Fibroblast of villous mesenchyme (primary cell): ENCODE measurements at places on chromosomes 4 and X. TPM values are rescaled to one million over a fixed set of nuclear protein-coding genes. Genes with fewer than 3 reads are reported as not detected.
A peak's percentile ranks its signal among the peaks of the same experiment; 100 is the strongest.

GRCh38 chr4:110418641-110419040, 57.3 kb upstream of the ENPEP start:
- no peak for DNase-seq

DNA sequence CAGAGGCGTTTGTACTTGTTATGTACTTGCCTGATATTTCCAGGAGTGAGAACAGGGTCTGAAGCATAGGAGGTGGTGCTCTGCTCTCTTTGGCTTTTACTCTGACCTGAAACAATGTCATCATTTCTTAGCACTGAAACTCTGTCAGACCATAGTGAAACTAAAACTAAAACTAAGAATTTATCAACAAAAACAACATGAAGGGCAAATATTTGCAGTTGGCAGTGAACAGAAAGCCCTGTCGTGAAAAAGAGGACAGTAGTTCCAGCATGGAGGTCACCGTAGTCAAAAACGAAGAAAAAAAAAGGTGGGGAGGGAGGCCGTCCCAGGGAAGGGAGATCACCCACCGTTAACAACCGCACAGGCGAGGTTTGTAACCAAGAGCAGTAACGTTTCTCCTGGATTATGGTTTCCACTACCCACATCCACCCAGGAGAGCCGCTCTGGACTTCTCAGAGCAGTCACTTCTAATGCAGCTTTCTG, 97.5 kb downstream of the ANK2 start:
- peak; percentile 31 for DNase-seq

DNA sequence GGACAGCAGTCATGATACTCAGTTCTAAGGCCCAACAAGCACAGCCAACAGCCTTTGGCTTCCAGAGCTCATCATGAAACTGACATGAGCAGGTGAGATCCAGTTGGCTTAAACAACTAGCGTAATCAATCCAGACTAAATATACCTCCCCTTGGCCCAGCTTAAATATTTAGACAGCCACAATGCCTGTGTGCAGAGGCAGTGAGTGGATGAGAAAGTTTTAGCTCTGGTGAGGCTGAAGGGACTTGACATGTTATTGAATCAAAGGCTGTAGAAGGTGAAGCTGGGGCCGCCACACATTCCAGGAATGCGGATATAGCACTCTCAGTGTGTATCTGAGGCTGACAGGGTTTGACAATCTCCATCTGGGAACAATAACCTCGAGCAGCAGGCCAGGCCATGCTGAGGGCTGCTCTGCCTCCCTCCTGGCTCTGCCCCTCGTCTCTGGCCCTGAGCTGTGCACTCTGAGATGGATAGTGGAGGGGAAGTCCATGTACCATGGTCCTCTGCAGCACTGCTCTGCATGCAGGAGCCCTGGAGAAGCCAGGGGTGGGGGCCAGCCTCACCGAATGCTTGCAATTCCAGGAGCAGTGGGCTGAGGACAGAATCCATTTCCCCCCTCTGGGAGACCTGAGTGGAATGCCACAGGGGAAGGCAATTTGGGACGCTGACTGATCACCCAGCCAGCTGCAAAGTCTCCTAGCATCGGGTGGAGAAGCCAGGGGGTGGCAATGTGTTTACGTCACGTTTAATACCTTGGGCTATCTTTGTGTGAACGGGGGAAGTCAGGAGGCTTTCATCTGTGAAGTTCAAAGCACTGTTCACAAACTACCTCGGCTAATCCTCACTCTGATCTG, 37.3 kb upstream of the RASL11B start:
- DNase-seq, result peak; percentile 94

The MAGEH1 gene
- total RNA-seq, result 37.6 and 37.7 TPM in 2 replicates

GRCh38 chr4:10185518-10186227, 69.1 kb upstream of the WDR1 start:
- no peak for DNase-seq

- peak; percentile 32 for DNase-seq
Measured at GRCh38 chrX:68183612-68184214, 249.6 kb downstream of the OPHN1 start.
